ENCODE measurements at places on chromosomes 5 and 9. TPM values are rescaled to one million over a fixed set of nuclear protein-coding genes. Genes with fewer than 3 reads are reported as not detected.

- H3K27ac ChIP-seq = no peak overlapping the region
- no peaks in the 10 kb centered on the region for H3K27me3 ChIP-seq
- no peak for DNase-seq
- no peaks in the 10 kb centered on the region for H3K4me1 ChIP-seq
- no peaks in the 10 kb centered on the region for H3K36me3 ChIP-seq
Measured at GRCh38 chr5:131019111-131019510, 145.9 kb downstream of the HINT1 start.

GRCh38 chr9:124752967-124753366 lies 18.1 kb downstream of the NR6A1 start:
- no peak overlapping the region for H3K4me3 ChIP-seq
- H3K27me3 ChIP-seq = no peaks in the 10 kb centered on the region
- no peaks in the 10 kb centered on the region for H3K36me3 ChIP-seq
- DNase-seq = no peak
- no peak overlapping the region for H3K27ac ChIP-seq

DNA sequence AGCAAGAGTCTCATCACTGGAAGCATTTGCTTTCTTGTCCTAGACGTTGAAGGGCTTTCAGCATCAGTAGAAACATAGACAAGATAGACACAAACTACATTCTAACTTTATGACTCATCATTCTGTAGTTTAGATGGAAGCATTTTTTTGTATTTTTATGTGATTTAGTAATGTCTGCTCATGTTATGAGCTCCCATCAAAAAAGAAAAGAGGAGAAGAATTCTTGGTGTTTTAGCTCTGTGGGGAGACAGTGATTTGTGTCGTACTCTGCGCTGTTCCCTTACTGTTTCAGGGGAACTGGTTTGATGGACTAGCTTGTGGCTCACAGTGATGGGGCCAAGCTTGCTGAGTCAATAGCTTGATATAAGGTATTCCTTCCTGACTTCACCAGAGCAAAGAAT lies 159.2 kb upstream of the WWC1 start:
- H3K4me3 ChIP-seq = no peak overlapping the region
- no peak overlapping the region for H3K27ac ChIP-seq
- no peaks in the 10 kb centered on the region for H3K27me3 ChIP-seq
- peaks cover 15% of the 10 kb centered on the region for H3K4me1 ChIP-seq
- DNase-seq = no peak

Gene PCDHB2
- total RNA-seq = 0.08 TPM

DNA sequence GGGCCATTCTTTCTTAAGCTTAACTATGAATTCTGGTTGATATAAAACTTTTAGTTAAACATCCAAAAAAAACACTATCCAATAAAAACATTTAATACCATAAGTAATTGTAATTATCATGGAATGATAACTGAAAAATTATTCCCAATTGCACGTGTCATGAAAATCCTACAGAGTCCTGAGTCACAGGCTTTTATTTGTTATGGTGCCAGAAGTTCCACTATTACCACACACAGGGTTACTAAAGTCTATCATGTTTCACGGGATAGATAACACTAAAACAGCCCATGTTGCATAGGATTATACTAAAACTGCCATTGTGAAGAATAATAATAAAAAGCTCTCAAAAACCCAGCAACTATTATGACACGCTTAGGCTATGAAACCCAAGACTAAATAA lies 1381.8 kb downstream of the EFNA5 start:
- no peaks in the 10 kb centered on the region for H3K4me1 ChIP-seq
- no peaks in the 10 kb centered on the region for H3K36me3 ChIP-seq
- no peak for DNase-seq
- no peak overlapping the region for H3K27ac ChIP-seq
- H3K27me3 ChIP-seq = no peaks in the 10 kb centered on the region

- DNase-seq = no peak
- no peaks in the 10 kb centered on the region for H3K4me1 ChIP-seq
- H3K27me3 ChIP-seq = no peaks in the 10 kb centered on the region
- no peaks in the 10 kb centered on the region for H3K36me3 ChIP-seq
- H3K27ac ChIP-seq = no peak overlapping the region
Measured at GRCh38 chr9:26263478-26263877, 585.2 kb upstream of the TUSC1 start.

GRCh38 chr9:98317134-98317857 lies 61.8 kb upstream of the TBC1D2 start:
- H3K4me1 ChIP-seq = peaks cover 13% of the 10 kb centered on the region
- no peaks in the 10 kb centered on the region for H3K36me3 ChIP-seq
- H3K27me3 ChIP-seq = no peaks in the 10 kb centered on the region
- H3K4me3 ChIP-seq = no peak overlapping the region
- H3K27ac ChIP-seq = no peak overlapping the region

Measured in liver (tissue), 10 donors.